ENCODE measurements at places on chromosomes 2 and 18. TPM values are rescaled to one million over a fixed set of nuclear protein-coding genes. Genes with fewer than 3 reads are reported as not detected.

DNA sequence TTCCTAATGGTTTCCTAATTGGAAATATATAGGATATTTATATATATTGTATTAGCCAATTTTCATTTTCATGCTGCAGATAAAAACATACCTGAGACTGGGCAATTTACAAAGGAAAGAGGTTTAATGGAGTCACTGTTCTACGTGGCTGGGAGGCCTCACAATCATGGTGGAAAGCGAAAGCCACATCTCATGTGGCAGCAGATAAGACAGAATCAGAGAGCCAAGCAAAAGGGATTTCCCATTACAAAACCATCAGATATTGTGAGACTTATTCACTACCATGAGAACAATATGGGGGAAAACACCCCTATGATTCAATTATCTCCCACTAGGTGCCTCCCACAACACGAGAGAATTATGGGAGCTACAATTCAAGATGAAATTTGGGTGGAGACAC lies 242.5 kb upstream of the NETO1 start:
- DNase-seq: no peak

The RGPD3 gene
- total RNA-seq: not detected

The GCG gene
- total RNA-seq: not detected

- DNase-seq: peak; percentile 24
Observed at GRCh38 chr2:214127571-214127970, 283.3 kb upstream of the VWC2L start.

GRCh38 chr2:111702119-111702803 lies 181.7 kb downstream of the ANAPC1 start:
- DNase-seq: no peak

DNA sequence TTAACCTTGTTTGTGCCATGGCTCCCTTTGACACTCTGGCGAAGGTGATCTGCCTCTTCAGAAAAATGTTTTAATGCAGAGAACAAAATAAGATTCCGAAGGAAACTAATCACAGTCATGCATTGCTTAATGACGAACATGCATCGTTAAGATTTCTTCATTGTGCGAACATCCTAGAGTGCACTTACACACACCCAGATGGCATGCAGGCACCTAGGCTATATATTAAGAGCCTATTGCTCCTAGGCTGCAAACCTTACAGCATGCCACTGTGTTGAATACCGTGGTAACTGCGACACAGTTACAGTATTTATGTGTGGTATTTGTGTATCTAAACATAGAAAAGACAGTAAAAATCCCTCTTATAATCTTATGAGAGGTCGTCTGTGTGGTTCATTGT lies 8.3 kb downstream of the ASAP2 start:
- DNase-seq: no peak

DNA sequence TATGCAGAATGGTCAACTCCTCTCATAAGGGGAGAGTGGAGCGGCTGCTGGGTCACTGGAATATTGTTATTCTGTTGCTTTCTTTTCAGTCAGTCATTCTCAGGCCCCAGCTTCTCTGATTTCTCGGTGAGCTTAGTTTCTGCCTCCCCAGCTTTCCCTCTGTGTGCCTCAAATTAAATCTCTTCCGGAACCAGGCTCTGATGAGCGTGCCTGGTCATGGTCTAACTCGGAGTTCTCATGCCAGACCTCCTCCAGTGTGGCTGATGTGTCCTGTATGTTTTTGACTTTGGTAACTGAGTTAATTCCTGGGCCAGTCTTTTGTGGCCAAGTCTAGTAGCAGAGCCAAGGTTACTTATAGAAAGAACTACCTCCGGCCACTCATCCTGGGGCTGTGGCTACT lies 4.9 kb upstream of the STK11IP start:
- DNase-seq: no peak

GRCh38 chr2:38539086-38539485 lies 63.6 kb downstream of the HNRNPLL start:
- DNase-seq: no peak

GRCh38 chr18:60686142-60686541 lies 313.6 kb upstream of the MC4R start:
- DNase-seq: no peak

- DNase-seq: no peak
Observed at GRCh38 chr2:18930971-18931370, 341.6 kb upstream of the NT5C1B start.

The DSC3 gene
- 0.10 TPM for total RNA-seq
